ENCODE measurements at places on chromosomes 3 and 15. TPM values are rescaled to one million over a fixed set of nuclear protein-coding genes. Genes with fewer than 3 reads are reported as not detected.

The PARP15 gene
- 0.54 TPM for polyA plus RNA-seq

The OR5H6 gene
- not detected for polyA plus RNA-seq

The XIRP1 gene
- polyA plus RNA-seq, result 0.15 TPM

The BRK1 gene
- polyA plus RNA-seq, result 158 TPM

The IL17RB gene
- polyA plus RNA-seq, result 10.5 TPM

The CYP1A2 gene
- not detected for polyA plus RNA-seq

- DNase-seq, result peak; percentile 96
Observed at GRCh38 chr15:63677778-63678177, 80.6 kb downstream of the FBXL22 start.

DNA sequence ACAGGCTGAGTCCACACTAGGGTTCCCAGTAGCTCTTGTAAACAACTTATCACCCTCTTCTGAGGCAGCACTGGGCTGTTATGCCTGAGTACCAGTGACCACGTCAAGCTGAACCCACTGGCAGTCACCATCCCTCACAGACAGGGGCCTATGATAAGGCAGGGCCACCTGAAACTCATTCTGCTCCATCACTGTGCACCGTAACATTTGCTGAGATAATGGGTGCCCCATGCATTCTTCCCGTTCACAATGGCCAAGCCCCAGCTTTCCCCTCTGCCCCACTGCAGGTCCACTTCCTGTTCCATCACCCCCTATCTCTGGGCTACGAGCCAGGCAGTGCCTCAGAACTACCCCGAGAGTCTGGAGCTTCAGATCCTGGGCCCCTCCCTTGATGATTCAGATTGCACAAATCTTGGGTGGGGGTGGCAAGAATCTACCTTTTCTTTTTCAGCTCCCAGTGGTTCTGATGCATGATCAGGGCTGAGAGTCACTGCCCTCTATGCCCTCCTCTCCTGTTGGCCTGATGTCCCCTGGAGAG is 158.0 kb downstream of the RAB11A start:
- DNase-seq, result peak; percentile 31

GRCh38 chr3:186530415-186530814 is 13.8 kb downstream of the CRYGS start:
- DNase-seq, result no peak

- no peak for DNase-seq
Observed at GRCh38 chr3:52243791-52244628, 1.5 kb upstream of the PPM1M start.

DNA sequence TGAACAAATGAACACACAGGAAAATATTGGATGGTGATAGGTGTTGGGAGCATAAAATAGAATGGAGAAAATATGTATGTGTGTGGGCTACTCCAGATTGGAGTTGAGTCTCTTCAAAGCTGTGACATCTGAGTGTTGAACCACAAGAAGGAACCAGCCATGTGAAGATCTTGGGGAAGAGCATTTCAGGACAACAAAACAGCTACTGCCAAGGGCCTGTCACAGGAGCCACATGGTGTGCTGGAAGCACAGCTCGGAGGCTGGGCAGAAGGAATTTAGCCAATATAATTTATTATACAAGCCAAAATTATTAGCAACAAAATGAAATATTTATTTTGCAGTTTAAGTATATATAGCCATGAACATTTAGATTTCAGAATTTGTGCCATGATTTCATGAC is 108.3 kb upstream of the FGF7 start:
- DNase-seq, result no peak

DNA sequence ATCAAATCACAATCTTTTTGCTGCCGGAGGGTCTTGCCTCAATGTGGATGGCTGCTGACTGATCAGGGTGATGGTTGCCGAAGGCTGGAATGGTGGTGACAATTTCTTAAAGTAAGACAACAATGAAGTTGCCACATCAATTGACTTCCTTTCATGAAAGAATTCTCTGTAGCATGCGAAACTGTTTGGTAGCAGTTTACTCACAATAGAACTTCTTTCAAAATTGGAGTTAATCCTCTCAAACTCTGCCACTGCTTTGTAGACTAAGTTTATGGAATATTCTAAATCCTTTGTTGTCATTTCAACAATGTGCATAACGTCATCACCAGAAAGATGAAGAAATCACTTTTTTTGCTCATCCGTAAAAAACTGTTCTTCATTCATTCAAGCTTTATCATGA is 65.8 kb downstream of the B3GNT5 start:
- DNase-seq, result no peak

DNA sequence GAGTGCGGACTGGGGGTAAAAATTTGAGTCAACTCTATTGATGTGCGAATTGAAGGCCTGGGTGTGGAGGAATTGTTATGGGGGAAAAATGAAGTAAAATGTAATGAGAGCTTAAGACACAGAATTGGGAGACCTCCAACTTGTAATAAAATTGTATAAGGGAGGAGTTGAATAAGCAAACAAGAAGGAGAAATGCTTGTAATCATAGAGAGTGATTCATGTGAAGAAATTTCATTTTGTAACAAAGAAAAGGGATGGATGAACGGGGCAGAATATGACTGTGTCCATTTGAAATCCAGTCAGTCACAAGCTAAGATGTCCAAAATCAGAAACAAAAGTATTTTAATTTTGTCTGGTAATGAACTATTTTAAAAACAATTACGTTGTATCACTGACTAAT is 552.3 kb downstream of the NAALADL2 start:
- no peak for DNase-seq

DNA sequence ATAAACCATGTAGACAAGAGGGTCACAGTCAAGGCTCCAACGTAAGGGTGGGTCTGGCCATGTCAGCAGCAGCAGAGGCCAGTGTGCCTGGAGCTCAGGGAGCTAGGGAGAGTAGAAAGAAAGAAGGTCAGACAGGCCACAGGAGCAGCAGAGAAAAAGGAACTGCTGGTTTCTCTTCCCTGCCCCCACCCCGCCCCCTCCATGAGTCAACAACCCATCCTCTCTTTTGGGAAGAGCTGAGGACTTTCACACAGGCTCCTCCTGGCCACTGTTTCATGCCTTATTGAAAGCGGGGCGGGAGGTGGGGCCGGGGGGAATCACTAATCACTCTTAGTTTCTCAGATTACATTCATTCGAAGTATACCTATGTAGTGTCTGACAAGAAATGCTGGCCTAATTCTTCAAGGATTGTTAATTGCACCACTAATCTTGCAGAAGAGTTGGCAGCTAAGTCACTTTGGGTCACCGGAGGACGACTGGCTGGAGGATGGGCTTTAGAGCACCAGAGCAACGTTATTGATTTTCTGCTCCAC is 9.1 kb upstream of the SCG3 start:
- no peak for DNase-seq

DNA sequence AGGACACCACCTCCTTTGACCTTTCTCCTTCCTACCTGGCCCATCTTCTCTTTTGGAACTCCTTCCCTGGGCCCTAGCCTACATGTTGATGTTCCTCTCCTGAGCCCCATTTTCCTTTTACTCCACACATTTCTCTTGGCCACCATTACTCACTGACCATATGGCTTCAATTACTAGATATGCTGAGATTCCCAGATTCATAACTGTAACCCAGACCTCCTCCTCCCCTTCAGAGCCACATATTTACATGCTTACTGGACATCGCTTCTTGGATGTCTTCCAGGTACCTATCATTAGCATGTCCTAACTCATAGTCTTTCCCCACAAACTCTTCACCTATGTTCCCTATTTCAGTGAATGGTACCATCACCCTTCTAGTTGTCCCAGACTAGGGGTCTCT is 24.4 kb upstream of the TRIM59 start:
- no peak for DNase-seq
